Activated CD8-positive, alpha-beta memory T cell treated with anti-CD3 and anti-CD28 coated beads for 4 hours (primary cell): ENCODE measurements at places on chromosomes 5 and 9.

GRCh38 chr5:126004636-126005035 lies 418.6 kb upstream of the GRAMD2B start:
- DNase-seq: no peak

- DNase-seq: no peak
Measured at GRCh38 chr5:132493821-132494220, 3.2 kb upstream of the IRF1 start.

- DNase-seq: no peak
Measured at GRCh38 chr5:170039830-170040229, 59.5 kb upstream of the INSYN2B start.

DNA sequence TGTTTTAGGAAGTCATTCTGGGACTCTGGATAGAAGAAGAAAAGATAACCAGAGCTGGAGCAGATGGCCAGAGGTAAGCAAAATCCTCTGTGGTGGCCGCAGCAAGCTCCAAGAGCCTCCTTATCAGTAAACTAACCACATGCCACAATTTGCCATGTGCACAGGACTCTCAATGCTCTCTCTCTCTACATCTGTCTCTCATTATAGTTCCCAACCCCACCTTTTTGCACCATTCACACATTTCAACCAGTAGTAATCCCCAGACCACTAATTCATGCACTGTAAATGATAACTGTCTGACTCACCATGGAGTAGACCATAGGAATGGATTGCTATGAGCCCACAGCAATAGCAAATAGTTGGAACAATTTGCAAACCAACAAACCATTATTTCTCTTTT lies 526.1 kb downstream of the TLR4 start:
- DNase-seq: no peak

GRCh38 chr9:126702151-126703001 lies 88.6 kb downstream of the LMX1B start:
- DNase-seq: no peak

DNA sequence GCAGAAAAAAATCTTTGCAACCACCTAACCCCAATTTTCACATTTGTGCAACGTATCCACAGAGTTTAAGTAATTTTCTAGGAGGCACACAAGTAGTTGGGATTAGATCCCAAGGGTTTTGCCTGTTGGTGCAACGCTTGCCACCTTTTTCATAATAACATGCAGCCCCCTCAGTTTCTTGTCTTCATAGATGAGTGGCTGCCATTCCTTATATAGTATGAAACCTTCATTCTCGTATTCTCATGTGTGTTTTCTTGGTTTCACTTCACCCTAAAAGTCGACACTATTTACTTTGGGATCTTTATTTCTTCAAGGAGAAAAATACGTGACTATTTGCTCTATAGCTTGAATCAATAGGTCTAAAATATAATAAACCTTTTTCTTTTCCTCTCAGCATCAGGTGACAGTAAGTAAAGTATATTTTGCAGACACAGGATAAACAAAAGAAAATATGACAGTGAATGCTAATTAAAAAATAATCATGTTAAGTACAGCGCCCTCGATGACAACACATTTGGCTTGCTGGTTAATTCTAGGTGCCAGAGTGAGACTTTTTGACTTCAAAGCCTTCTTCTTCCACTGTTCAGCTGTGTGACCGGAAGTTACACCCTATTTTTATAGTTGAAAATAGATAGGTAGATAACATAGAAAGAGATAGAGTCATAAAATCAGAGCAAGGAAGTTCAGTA lies 342.8 kb upstream of the CCNG1 start:
- DNase-seq: no peak
